Stimulated activated naive CD4-positive, alpha-beta T cell (primary cell): ENCODE measurements at places on chromosomes 7 and 10.

GRCh38 chr7:131328377-131329175 is 900 bp downstream of the MKLN1 start:
- no peak for DNase-seq

GRCh38 chr10:79385392-79385795 is 38.1 kb downstream of the PPIF start:
- DNase-seq = no peak

GRCh38 chr10:105109164-105109563 is 468.1 kb downstream of the SORCS3 start:
- no peak for DNase-seq

DNA sequence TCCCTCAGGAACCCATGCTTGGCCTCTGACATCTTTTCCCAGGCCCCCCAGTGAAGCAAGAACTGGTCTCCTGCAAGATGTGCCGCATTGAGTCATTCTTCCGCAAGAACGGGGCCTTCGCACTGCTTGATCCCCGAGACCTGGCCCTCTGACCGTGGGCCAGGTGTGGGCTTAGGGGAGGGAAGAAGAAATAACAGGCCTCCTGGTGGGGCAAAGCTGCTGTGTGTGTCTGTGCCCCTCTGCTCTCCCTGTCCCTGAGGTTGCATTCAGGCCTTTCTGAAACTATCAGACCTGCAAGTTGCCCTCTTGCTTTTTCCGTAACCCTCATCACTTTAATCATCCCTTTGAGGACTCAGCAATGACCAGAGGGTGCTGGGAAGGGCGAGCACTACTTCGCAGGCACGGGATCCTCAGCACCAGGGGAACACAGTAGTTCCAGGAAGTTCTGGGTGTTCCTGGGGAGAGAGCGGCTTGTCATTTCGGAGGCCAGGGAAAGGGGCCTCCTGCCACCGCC is 6.0 kb downstream of the ATP6V1F start:
- no peak for DNase-seq

- DNase-seq = no peak
These were observed 44.0 kb upstream of the SORBS1 start for GRCh38 chr10:95605163-95605562.

GRCh38 chr10:116716381-116716780 is 26.0 kb downstream of the HSPA12A start:
- no peak for DNase-seq

DNA sequence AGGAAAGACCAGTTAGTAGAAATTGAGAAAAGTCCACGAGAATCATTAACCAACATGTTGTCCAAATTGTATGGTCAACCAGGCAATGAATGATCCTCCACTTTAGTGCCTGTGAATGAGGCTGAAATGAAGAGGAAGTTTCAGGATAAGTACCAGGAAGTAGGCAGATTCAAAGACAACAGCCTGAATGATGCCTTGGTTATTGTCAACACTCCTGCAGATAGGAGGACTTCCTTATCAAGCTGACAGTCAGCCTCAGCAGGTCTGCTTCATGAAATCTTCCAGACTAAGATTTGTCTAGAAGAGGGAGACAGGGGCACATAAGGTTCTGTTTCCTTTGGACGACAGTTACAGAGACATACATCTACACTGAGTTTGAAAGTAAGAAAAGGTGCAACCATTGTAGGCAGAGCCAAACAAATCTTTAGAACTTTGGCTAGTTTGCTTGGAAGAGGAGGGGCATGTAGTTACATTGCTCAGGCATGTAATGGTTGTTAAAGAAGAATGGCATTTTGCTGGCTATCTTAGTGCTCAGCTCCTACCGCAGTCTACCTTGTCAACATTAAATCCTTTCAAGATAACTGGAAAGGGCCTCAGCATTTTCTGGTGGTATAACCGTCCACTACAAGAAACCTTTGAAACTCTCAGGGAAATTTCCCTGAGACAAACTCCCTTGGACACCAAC is 81.4 kb downstream of the ABI1 start:
- no peak for DNase-seq

DNA sequence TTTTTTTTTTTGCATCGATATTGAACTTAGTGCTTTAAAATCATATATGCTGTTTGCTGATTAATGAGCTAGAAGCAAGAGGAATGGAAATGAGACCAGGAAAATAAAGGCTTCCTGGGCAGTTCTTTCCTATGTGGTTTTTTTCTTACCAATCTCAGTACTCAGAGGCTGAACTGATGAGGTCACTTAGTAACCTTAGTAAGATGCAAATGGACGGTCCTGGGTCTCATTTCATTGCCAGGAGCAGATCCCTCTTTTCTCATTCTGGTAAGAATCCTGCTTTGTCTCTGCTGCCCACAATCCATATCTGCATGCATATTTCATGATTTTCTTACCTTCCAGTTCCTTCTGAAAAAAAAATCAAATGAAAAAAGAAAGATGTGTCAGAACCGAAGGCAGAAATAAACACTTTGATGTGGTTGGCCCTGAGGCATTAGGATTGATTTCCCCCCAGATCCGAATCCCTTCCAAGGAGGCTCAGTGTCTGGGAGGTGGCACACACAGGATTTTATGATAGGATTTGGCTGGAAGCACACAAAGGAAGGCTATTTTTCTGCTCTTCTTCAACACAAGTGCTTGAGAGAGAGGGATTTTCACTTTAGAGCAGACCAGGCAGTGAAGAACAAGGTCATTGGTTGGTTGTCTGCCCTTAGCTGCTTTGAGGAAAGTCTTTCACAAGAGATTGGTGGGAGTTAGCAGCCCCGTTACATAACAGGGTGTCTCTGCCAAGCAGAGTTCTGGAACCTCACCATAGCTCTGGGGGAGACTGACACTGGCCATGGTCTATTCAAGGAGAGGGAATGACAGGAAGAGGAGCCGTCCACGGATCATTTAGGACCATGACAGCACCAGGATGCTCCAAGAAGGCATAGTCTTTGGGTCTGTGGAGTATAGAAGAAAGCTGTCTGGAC is 150.0 kb downstream of the CAMK1D start:
- no peak for DNase-seq

- DNase-seq = no peak
These were observed 80.8 kb downstream of the TMEM130 start for GRCh38 chr7:98788966-98789365.

- no peak for DNase-seq
These were observed 50.3 kb downstream of the ADCYAP1R1 start for GRCh38 chr7:31102151-31102972.

DNA sequence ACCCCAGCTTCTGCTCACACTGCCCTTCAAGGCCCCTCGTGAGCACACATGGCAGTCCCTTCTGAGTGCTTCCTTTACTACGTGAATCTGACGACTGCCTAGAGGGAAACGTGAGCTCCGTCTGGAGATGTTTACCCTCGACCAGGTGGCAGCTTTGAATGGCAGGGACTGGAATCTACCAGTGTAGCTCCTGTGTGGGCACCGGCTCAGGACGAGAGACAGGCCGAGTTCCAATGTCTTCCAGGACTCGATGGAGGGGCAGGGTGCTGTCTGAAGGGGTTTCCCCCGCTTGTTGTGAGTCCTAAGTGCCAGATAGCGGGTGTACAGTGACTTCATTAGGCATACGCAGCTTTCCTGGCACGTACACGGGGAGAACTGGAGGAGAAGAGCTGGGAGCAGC is 229.9 kb downstream of the ADARB2 start:
- DNase-seq = no peak

DNA sequence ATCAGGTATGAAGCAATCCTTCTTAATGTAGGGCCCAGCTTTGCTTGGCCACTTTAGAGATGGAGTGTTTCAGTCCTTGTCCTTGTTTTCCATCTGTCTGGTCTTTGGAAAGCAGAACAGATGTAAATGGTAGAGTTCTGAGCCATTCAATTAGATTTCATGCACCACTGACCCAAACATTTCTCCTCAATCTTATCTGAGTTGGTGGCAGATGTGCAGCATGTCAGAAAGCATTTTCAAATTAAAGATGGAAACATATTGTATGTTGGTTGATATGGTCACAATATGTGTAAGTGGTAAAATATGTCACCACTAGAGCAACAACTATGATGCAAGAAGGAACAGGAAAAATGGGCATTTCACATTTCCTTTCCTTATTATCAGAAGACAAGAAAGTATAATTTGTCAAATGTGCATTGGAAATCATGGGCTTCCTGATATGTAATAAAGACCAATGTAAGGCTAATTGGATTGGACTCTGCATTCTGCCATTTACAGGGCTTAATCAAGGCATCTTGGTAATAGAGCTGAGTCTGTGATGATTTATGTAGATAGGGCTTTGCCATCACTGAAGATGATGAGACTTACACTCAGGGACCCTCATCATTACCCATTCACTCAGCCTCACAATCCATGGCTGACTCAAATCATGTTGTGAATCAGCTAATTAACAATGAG is 750.7 kb downstream of the NRG3 start:
- no peak for DNase-seq

DNA sequence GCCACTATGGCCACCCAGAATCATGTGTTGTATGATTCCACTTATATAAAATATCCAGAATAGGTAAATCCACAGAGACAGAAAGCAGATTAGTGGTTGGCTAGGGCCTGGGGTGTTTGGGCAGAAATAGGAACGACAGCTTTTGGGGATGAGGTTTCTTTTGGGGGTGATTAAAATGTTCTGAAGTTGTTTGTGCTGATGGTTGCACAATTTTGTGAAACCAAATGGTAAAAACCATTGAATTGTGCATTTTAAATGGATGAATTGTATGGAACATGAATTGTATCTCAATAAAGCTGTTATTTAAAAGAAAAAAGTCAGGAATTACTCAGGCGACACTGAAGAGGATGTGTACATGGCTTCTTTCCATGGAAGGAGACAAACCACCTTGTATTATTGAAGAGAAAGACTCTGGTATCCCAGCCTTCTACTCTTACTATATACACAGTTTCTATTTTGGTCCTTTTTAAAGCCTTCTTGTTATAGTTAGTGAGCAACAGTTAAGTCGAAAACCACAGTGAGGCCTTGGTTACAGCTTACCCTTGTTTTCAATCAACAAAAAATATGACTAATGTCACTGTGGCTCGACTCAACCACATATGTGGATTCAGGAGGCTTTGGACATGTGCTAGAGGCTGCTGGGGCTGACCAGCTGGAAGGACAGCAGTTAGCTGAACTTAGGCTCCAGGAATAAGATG is 57.1 kb upstream of the KMT2E start:
- no peak for DNase-seq

DNA sequence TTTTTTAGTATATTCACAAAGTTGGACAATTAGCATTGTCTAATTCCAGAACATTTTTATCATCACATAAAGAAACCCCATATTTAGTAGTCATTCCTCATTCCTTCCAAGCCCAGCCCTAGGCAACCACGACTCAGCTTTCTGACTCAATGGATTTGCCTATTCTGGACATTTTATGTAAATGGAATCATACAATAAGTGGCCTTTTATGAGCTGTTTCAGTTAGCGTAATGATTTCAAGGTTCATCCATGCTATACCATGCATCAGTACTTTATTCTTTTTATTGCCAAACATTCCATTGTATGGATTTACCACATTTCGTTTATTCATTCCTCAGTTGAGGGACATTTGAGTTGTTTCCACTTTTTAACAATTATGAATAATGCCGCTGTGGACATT is 249.2 kb downstream of the DYNC1I1 start:
- DNase-seq = no peak

DNA sequence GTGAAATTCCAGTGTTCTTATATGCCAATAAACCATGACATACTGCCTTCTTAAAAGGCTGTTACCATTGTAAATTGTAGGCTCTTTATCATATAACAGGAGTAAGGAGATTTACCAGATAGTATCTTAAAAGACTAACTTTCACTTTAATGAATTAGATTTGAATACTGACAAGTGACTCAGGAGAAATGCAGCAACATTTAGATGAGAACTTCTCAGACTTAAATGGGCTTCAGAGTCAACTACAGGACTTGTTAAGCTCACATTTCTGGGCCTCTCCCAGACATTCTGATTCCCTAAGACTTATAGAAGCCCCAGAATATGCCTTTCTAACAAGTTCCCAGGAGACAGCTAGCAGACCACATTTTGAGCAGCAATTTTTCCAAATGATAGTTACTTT is 466.3 kb downstream of the ARL4A start:
- no peak for DNase-seq

DNA sequence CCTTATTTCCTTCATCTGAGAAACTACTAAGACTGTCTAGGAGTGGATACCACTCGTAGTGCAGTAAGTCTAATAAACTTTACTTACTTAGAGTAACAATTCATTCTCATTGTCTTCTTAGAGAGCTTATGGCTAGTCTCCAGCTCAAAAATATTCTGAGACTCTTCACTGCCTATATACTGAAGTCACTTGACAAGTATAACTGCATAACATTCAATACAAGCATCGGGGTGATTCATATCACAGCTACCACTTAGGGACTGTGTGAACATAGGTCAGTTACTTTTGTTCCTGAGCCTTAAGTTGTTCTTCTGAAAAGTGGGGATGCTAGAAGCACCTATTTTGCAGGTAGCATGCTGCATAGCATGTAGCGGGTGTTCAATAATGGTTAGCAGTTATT is 111.0 kb downstream of the HTR7 start:
- DNase-seq = no peak

GRCh38 chr10:119633538-119634218 is 17.5 kb upstream of the BAG3 start:
- DNase-seq = no peak

- DNase-seq = no peak
These were observed 156.4 kb upstream of the FGFR2 start for GRCh38 chr10:121754666-121755065.

GRCh38 chr10:131576341-131577177 is 265.0 kb upstream of the TCERG1L start:
- no peak for DNase-seq

- DNase-seq = no peak
These were observed 55.3 kb downstream of the TCF7L2 start for GRCh38 chr10:113005380-113005779.

- DNase-seq = no peak
These were observed 177.3 kb downstream of the RPS24 start for GRCh38 chr10:78210976-78211375.

DNA sequence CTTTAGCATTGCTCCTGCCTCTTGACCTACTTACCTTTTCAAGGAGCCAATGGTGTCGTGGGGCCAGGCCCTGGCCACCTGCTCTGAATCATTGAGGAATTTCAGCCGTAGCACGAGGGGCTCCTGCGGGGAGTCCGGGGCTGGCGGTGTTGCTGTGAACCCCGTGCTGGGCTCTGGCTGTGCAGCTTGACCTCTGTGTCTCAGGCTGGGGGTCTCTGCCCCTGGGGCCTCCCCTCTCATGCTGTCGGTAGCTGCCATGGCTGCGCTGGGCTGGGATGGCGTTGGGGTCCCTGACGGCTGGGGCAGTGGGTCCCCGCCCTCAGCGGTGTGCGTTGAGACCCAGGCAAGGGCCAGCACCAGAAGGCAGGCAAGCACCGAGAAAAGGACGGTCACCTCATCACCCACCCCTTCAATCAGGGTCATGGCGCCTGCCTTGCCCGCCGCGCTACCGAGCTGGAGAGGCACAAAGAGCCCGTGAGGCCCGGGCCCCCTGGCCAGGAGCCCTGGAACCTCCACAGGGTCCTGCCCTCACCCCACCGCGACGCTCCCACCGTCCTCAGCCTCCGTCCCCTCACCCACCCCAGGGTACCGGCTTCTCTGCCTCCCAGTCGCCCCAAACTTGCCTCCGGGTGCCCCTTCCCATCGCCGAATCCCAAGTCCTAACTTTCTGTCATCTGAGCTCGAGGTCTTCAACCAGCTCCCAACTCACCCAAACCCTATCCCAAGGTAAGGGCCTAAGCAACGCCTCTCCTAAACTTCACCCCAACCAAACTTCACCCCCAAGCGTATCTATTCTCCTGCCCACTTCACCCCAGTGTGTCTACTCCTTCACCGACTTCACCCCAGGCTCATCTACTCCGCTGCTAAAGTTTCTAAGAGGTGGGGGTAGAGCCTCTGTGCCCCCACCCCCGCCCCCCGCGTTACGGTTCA is 887 bp downstream of the TMUB1 start:
- DNase-seq = no peak
